ENCODE measurements at places on chromosomes 11 and 22.

- DNase-seq, result no peak
Measured at GRCh38 chr11:18282626-18283025, 16.6 kb downstream of the SAA1 start.

GRCh38 chr22:20964090-20964798, 2.8 kb upstream of the AIFM3 start:
- DNase-seq, result no peak

- no peak for DNase-seq
Measured at GRCh38 chr11:67303132-67303834, at the start of gene SSH3. Gene SSH3 (plus strand): TSS chr11:67303530. CDS start chr11:67303626, 96 bp downstream.

DNA sequence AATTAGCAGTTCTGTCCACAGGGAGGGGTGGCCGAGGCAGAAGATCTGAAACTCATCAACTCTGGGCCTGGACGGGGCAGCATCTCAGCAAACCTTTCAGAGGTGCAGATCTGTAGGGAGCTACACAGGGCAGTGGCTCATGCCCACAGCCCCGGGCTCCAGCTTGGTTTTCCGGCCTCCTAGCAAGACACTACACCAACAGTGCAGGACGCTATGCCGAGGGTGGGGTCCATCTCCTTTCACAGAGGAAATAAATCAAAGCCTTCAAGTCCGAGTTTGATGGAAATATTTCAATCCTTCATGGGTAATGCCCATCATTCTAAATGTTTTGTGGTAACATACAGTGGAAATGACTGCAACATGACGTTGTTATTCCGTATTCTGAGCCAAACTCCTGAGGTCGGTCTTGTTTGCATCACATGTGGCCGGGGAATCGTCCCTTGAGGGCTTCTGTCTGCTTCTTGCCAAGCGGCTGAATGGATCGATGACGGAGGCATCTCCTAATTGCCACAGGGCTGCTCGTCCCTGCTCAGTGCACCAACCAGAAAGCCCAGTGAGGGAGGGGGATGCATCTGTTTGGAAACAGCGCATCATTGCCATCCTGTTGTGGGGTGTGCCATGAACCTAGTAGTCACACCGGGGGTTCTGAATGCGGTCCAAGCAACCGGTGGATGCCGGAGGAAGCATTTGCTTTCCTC, 30.0 kb downstream of the LINC01488 start:
- DNase-seq, result no peak

DNA sequence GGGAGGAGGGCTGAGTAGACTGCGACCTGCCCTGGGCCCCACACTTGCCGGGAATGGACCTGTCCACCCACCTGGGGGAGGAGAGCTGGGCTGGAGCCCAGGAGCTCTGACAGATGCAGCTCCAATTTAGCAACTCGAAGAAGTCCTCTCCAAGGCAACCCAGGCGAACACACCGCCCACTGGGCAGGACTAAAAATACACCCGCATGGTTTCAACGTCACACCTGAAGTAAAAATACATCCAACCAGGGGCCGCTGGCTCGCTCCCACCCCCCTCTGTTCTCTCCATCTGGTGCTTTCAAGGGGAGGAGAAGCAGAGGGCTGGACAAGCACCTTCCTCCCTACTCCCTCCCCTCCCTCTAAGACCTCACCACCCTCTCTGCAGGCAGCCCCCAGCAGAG, 119.9 kb downstream of the FEZ1 start:
- DNase-seq, result no peak

GRCh38 chr11:58509748-58510147, 1.8 kb upstream of the OR5B21 start:
- DNase-seq, result no peak

GRCh38 chr11:18981897-18982296, 42.7 kb upstream of the MRGPRX1 start:
- no peak for DNase-seq

DNA sequence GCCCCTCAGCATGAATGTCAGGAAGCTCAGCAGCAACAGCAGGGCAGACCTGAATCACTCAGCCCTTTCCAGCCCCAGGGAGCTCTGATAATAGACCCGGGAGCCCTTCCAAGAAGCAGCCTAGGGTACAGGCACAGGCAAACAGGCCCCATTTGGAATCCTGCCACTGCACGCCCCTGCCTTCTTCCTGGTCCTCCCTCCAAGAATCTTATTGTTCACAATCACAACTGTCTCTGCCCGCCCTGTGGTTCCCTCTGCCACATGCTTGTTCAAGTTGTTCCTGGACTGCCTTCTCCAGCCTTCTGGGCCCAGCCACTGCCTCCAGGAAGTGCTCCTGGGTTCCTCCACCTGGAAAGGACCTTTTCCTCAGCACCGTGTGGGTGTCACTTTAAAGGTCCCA, 54.6 kb downstream of the LRRC32 start:
- no peak for DNase-seq

DNA sequence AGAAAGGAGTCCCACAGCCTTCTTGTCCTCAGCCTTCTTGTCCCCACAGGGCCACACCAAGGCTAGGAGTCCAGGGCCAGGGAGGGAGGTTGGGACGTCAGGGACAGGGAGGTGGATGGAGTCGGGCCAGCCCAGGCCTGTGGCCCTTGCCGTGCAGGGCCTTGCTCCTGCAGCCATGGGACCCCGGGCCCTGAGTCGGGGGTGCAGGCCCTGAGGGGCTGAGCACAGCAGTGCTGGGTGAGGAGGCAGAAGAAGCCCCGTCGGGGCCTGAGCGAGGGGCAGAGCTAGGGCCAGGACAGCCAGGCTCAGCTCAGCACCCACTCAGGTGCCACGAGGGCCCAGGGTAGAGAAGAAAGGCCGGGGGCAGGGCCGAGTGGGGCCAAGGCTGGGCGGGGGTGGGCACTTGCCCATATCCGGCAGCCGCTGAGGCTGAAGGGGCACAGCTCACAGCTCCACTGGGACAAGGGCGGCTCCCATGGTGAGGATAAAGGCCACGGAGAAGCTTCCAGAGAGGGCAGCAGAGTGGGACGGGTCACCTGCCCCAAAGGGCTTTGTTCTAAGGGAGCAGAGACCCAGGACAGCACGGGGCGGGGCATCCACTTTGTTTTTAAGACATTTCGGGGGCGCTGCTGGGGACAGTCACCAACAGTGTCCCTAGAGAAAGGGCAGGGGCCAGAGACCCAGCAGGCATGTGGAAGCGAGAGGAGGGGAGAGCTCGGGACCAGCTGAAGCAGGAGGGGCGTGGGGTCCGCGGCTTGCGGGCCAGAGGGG, 3.6 kb downstream of the MLC1 start:
- no peak for DNase-seq

- DNase-seq, result no peak
Measured at GRCh38 chr11:104015649-104016415, 20.6 kb upstream of the DDI1 start.

- no peak for DNase-seq
Measured at GRCh38 chr11:126384449-126385070, 29.1 kb downstream of the ST3GAL4 start.

DNA sequence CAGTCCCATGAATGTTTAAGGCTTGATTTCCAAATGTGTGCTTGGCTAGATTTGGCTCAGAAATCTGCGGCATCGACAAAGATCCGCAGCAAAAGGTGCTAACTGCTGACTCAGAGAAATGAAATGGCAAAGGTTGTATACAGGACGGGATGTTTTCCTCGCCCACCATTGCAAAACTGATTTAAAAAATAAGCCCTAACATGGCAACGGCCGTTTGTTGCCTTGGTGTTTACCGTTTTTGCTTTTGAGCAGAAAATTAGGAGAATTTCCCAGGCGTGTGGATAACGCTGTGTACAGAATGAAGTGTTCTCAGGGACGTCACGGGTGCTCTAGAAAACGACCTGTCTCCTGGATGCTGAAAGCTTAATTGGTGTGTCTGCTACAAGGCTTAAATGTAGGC, 70.2 kb downstream of the ARHGAP8 start:
- DNase-seq, result no peak

DNA sequence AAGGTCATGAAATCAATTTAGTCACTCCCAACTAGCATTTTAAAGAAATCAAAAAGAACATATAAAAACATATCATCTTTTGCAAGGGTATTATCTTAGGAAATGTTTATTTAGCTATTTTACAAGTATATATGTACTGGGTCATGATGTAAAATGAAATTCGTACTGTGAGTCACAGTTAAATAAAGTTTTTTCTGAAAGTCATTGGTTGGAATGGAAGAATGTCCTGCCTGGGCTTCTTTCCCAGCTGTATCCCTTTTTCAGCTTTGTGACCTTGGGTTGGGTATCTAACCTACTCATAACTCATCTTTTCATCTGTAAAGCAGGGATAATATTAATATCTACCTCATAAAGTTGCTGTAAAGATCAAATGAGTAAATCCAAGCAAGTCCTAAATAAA, 15.7 kb downstream of the FDX1 start:
- DNase-seq, result no peak

DNA sequence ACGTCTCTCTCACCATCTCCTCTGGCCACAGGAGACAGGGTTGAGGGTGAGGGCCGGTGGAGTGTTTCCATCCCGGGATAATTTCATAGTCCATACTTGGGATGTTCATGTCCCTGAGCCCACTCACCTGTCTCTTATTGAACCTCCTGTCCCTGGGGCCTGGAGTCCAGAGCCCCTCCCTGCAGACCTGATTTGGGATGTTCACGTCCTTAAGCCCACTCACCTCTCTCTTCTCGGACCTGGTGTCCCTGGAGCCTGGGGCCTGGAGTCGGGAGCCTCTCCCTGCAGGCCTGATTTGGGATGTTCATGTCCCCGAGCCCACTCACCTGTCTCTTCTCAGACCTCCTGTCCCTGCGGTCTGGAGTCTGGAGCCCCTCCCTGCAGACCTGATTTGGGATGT, 868.2 kb downstream of the BRD1 start:
- no peak for DNase-seq

- DNase-seq, result no peak
Measured at GRCh38 chr11:33761471-33761870, 12.8 kb downstream of the FBXO3 start.

DNA sequence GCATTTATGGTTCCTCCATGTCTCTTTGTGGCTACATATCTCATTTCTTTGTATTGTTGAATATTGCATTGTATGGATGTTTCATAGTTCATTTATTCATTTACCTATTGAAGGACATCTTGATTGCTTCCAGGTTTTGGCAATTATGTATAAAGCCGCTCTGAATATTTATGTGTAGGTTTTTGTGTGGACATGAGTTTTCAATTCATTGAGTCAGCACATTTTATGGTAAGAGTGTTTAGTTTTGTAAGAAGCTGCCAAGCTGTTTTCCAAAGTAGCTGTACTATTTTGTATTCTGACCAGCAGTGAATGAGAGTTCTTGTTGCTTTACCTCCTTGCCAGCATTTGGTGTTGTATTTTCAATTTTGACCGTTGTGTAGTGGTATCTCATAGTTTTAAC, 39.2 kb downstream of the KDM2A start:
- DNase-seq, result no peak

DNA sequence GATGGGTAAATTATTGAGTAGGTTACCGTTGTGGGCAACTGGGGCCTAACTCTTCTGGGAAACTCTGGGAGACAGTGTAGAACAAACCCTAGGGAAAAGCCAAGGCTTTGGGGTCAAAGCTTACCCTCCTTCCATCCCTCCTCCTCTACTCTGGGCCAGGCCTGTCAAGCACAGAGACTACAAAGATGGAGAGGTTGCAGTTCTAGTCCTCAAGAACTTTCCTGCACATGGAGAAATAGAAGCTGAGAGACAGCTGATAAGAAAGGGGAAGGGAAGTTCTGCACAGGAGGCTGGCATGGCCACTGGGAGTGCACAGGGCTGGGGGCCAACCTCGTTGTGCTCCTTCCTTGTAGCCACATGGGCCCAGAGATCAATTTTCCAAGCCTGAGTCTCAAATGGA, 67.2 kb upstream of the ALX4 start:
- DNase-seq, result no peak

DNA sequence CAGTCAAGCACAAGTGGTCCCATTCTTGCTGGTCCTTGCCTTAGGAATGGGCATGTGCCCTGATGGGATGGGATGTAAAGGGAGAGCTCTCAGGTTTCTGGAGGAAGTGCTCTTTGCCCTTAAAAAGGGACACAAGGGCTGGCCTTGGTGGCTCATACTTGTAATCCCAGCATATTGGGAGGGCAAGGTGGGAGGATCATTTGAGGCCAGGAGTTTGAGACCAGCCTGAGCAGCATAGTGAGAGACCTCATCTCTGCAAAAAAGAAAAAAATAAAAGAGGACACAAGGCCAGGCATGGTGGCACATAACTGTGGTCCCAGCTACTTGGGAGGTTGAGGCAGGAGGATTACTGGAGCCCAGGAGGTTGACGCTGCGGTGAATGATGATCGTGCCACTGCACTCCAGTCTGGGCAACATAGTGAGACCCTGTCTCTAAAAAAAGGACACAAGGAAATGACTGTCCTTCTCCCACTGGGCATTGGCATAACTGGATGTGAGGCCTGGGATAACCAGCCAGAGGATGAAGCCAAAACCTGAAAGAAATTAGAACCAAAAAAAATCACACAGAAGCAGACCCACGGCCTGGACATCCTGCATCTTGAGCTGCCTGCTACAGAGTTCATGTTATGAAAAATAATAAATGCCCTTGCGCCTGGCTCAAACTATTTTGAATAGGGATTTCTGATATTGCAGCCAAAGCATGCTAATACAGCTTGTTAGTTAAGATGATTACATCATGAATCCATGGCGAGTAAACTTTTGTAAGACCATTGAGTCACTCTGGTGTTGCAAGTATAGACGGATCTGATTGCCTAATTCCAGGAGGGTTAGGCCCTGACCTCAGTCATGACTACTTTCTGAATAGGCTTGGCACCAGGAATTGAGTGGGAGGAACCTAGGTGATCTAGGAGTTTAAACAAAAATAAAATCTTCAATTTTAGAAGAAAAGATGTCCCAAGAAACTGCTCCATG, 12.9 kb upstream of the CRKL start:
- DNase-seq, result no peak

GRCh38 chr11:110019675-110020074, 73.5 kb upstream of the ZC3H12C start:
- DNase-seq, result no peak

GRCh38 chr11:125594958-125595357, 2.3 kb downstream of the STT3A start:
- no peak for DNase-seq

- no peak for DNase-seq
Measured at GRCh38 chr11:132125988-132126871, 755.8 kb downstream of the NTM start.

DNA sequence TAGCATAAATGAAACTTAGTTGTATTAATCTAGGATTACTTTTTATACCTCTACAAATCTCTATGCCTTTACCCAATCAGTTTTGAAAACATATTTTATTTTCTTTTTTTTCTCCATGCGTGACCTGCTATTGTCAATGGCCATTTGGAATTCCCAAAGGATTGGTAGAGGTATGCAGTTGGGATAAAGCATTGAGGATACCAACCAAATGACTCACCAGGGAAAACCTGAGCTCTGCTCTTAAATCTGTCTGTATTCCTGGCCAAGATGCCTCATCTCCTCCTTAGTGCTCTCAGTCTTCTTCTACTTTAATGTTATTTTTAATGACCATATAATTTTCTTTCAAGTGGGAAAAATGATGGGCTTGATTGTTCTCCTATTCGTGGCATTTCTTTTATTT, 61.9 kb downstream of the EHF start:
- no peak for DNase-seq

DNA sequence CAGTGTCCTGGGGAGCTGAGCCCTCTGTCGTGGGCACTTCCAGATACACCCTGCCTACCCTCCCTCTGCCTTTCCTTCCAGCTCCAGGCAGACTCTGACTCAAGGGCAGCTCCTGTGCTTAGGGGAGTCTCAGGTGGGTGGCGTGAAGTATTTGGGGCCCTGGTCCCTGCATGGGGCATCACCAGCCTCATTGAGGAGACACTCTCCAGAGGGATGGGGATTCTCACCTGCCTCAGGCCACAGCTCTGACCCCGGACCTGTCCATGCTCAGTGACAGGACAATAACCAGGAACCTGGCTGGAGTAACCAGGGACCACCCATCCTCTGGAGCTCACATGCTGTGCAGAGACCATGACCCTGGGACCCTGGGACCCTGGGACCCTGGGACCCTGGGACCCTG, 41.2 kb downstream of the GGTLC2 start:
- no peak for DNase-seq

Data from stimulated activated CD8-positive, alpha-beta memory T cell treated with anti-CD3 and anti-CD28 coated beads, Interleukin-2, amount 100 ng/mL, for 1 hour (primary cell).